Tracheal epithelial cell (primary cell): ENCODE measurements at places on chromosomes 1 and 21. TPM values are rescaled to one million over a fixed set of nuclear protein-coding genes. Genes with fewer than 3 reads are reported as not detected.

KCNA10 gene
- not detected in 2 replicates for total RNA-seq

RCSD1 gene
- under 0.01 and 0.21 TPM in 2 replicates for total RNA-seq

FALEC gene
- total RNA-seq, result not detected in 2 replicates

LPAR3 gene
- 59.8 and 156 TPM in 2 replicates for total RNA-seq

GUCA2A gene
- total RNA-seq, result not detected in 2 replicates

ITLN2 gene
- total RNA-seq, result 0.64 TPM in 1 of 2 replicates, not detected in the other

LCE1E gene
- total RNA-seq, result 0.24 TPM in 1 of 2 replicates, not detected in the other

PIK3C2B gene
- total RNA-seq, result 1.4 and 7.2 TPM in 2 replicates

RGS7 gene
- total RNA-seq, result not detected in 2 replicates

GABRD gene
- 0.24 TPM in 1 of 2 replicates, not detected in the other for total RNA-seq

KLHL12 gene
- total RNA-seq, result 31.1 and 42.8 TPM in 2 replicates

NBPF20 gene
- total RNA-seq, result 1.2 and 2.3 TPM in 2 replicates

OXCT2 gene
- 0.64 and 0.72 TPM in 2 replicates for total RNA-seq

TNFSF18 gene
- total RNA-seq, result 0.72 TPM in 1 of 2 replicates, not detected in the other

SLC44A5 gene
- total RNA-seq, result 0.43 and 0.48 TPM in 2 replicates

FCRL2 gene
- not detected in 2 replicates for total RNA-seq

MEAF6 gene
- 66.3 and 80.0 TPM in 2 replicates for total RNA-seq

SPATA46 gene
- not detected in 2 replicates for total RNA-seq

GCSAML gene
- total RNA-seq, result not detected in 2 replicates

FAM20B gene
- 33.5 and 50.7 TPM in 2 replicates for total RNA-seq

ATP6V1G3 gene
- not detected in 2 replicates for total RNA-seq

INTS3 gene
- total RNA-seq, result 12.5 and 14.5 TPM in 2 replicates

KCND3 gene
- total RNA-seq, result under 0.01 and 0.21 TPM in 2 replicates

DENND2C gene
- total RNA-seq, result 25.1 and 25.6 TPM in 2 replicates

CFAP107 gene
- total RNA-seq, result not detected in 2 replicates

SNX7 gene
- total RNA-seq, result 31.1 and 36.2 TPM in 2 replicates

ZFP69 gene
- 2.4 and 2.6 TPM in 2 replicates for total RNA-seq

TXNIP gene
- total RNA-seq, result 38.2 and 63.6 TPM in 2 replicates

CYP2J2 gene
- total RNA-seq, result 1.1 and 3.1 TPM in 2 replicates

ST6GALNAC5 gene
- under 0.01 and 9.2 TPM in 2 replicates for total RNA-seq
